ENCODE measurements at places on chromosomes 16 and 17.

- no peak for DNase-seq
Measured at GRCh38 chr16:20271893-20272292, 55.4 kb downstream of the GP2 start.

- DNase-seq: no peak
Measured at GRCh38 chr17:9557161-9557755, 18.4 kb downstream of the STX8 start.

- DNase-seq: no peak
Measured at GRCh38 chr17:67569015-67569451, 148.7 kb upstream of the NOL11 start.

DNA sequence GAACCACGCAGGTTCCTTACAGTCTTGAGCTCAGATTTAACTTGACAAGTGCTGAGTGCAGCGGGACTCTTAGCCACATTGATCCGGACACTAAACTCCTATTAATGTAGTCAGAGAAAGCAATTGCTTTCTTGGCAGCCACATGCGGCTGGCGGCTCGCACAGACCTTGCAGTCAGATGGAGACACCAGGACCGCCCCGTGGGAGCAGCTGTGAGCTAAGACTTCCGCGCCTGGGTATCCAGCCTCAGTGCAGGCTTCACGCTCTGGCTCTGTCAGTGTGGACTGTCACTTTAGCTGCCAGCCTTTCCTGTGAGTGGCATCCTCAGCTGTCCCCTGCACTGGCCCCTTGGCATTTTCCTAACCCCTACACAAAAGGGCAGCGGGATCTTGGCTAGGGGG, 80.9 kb upstream of the NLRP1 start:
- no peak for DNase-seq

DNA sequence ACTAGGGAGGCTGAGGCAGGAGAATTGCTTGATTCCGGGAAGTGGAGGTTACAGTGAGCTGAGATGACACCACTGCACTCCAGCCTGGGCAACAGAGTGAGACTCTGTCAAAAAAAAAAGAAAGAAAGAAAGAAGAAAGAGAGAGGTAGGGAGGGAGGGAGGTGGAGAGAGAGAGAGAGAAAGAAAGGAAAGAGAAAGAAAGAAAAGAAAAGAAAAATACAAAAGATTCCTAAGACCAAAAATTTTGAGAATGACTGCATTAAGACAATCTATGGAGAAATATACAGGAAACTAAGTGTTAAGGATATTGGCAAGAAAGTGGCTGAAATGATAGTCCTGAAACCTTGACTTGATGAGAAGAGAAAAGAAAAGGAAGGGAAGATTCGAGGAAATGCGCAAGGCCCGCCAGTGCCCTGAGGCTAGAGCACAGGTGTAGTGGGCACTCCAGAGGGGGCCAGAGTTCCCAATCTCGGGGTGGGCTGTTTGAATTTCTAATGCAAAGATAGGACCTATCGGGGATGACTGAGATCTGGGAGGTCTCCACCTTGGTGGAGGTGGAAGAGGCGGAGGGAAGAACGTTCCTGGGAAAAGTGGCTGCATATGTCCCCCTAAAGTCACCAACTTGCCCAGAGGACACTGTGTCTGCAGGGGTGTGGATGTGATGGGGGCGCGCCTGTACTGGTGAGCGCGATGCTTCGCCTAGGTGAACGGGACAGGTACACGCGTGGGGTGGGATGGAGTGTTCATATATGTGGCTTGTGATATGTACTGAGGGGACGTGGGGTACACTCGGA, 654 bp upstream of the SCNN1B start:
- DNase-seq: no peak
